ENCODE measurements at places on chromosomes 16 and 17.

GRCh38 chr17:67052720-67053437 lies 8.5 kb downstream of the CACNG1 start:
- DNase-seq, result no peak

- DNase-seq, result no peak
Measured at GRCh38 chr17:46264456-46265198, 30.3 kb upstream of the LRRC37A start.

- no peak for DNase-seq
Measured at GRCh38 chr16:87661561-87661960, 59.3 kb downstream of the JPH3 start.

DNA sequence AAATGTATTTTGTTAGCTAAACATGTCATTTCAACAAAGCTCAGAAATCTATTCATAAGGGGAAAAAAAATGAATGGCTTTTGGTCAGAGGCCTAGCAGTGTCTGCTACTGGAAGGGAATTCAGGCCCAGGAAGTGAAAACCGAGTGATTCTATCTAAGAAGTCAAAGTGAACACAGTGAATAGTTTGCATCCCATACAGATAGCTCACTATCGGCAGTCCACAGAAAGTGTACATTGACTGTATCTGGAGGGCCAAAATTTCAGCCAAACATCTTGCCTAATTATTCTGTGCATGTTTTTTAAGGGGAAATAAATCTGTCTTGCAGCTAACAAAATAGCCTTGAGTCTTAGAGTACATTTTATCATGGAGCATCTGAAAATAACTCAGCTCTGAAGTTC lies 214.4 kb upstream of the CACNG5 start:
- no peak for DNase-seq

DNA sequence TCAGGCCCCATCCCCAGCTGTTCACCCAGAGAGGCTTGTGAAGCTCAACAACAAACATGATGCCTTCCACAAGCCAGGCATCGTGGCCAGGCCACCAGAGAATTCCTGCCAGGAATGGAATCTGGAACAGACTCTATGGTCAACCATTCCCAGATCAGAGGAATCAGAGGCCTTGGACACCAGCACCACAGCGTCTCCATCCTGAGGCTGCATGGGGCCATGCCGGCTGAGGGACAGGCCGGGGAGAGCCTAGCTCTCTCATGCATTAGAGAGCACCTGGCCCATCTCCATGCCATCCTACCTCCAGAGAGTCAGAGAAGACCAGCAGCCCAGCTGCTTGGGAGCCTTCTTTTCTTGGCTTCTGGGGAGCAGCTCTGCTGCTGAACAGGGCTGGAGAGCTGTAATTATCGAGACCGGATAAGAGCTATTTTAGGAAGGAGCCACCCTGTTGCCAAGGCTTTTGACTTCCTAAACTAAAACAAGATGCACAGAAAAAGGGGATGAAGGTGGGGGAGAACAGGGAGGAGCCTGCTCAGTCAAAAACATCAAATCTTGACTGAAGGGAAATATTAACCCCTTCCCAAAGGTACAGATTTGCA lies 24.5 kb upstream of the MTMR4 start:
- no peak for DNase-seq

DNA sequence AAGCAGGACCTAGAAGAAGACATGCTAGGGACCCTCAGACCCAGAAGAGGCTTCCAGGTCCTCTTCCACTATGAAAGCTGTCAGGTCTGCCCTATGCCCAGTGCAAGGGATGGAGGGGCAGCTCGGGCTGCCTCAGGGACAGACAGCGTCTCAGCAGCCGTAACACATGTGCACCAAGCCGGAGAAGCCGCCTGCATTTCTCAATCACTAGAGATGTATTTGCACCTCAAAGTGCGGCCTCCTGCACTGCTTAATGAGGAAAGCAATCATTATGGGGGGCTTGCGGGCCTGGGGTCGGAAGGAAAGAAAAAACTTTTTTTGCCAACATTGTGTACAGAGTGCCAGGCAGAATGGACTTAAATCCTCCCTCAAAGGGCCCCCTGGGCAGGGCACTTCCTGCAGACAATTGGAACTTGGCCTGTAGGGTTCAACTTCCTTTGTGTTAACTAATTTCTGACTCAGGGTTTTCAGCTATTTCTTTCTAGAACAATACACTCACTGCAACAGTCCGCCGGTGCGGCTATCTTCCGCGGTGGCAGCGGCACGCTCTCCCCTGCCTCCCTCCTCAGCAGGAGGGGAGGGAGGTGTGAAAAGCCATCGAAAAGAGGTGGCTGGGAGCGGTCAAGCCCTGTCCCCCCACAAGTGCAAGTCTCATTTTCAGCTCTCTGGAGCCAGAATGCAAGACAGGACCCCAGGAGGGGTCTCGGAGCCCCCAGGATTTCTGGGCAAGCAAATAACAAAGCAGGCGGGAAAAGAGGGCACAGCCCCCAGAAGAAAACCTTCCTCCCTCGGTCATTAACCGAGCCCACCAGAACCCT lies 101.2 kb downstream of the ZNF423 start:
- DNase-seq, result no peak

GRCh38 chr17:79186406-79186805 lies 111.8 kb downstream of the ENGASE start:
- no peak for DNase-seq

- DNase-seq, result no peak
Measured at GRCh38 chr16:79137426-79137939, 463.1 kb downstream of the MAF start.

DNA sequence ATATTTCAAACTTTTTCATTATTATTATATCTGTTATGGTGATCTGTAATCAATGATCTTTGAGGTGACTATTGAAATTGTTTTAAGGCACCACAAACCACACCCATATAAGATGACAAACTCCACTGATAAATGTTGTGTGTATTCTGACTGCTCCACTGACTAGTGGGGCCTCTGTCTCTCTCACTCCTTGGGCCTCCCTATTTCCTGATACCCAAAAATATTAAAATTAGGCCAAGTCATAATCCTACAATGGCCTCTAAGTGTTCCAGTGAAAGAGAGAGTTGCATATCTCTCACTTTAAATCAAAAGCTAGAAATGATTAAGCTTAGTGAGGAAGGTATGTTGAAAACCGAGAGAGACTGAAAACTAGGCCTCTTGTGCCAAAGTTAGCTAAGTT lies 23.4 kb downstream of the CYLD start:
- DNase-seq, result no peak

- DNase-seq, result peak; percentile 26
Measured at GRCh38 chr17:67221062-67221998, 23.7 kb downstream of the HELZ start.

GRCh38 chr16:20291208-20292206 lies 35.8 kb downstream of the GP2 start:
- DNase-seq, result no peak

- no peak for DNase-seq
Measured at GRCh38 chr16:88773812-88774291, 11.2 kb downstream of the PIEZO1 start.

DNA sequence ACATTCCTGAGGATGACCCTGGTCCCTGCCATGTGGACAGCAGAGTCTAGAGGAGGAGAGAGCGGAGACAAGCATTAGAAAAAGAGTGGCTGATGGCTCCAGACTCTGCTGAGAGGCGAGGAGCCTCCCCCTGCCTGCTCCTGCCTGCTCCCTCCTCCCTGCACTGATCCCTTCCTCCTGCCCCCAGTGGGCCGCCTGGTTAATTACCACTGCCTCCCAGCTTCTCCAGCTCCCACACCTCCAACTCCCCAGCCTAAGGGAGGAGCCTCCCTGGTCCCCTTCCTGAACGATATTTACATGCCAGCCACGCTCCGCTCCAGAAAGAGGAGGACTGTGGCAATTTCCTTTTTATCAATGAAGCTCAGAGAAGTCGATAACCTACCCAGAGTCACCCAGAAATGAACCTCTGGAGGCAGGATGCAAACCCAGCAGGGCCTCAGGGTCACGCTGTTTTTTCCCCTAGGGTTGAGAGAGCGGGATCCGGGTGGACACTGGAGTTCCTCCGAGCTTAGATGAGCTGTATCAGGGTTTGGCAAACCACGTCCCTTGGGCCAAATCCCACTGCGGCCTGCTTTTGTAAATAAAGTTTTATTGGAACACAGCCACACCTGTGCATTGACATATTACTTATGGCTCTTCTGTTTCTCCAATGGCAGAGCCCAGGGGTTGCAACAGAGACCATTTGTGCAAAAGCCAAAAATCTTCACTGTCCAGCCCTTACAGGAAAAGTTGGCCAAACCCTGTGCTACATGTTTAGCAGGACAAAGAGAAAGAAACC lies 27.1 kb upstream of the JPH3 start:
- DNase-seq, result no peak

DNA sequence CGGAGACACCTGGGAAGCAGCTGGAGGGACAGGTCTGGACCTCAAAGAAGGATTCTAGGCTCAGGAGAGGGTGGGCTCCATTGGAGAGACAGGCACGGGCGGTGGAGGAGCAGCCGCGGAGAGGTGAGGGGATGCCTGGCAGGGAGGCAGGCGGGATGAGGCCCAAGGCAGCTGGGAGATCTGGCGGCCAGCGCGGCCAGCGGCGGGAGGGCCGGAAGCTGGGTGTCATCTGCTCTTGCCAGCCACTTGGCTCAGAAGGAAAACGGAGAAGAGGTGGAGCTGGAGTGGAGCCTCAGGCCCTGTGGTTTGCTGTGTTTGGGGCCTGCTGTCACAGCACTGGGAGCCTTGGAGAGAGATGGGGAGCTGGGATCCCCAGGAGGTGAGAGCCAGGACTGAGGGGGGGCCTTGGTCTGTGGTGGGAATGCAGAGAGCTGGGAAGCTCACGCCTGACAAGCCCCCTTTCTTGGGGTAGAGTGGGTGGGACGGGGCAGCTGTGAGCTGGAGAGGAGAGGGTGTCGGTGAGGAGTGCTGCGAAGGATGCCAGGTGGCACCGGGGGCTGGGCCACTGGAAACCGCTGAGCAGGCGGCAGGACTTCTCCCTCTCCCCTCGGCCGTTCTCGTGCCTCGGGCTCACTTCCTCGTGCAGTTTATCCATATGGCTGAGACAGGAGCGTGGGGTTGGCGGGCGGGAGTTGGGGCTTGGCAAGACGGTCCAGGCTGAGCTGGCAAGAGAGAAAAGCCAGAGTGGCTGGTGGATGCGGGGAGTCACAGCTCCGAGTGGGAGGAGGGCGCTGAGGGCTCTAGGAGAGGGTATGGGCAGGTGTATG lies 8.0 kb downstream of the TBC1D24 start:
- DNase-seq, result peak; percentile 69

- no peak for DNase-seq
Measured at GRCh38 chr16:7487574-7488323, 155.1 kb downstream of the RBFOX1 start.

DNA sequence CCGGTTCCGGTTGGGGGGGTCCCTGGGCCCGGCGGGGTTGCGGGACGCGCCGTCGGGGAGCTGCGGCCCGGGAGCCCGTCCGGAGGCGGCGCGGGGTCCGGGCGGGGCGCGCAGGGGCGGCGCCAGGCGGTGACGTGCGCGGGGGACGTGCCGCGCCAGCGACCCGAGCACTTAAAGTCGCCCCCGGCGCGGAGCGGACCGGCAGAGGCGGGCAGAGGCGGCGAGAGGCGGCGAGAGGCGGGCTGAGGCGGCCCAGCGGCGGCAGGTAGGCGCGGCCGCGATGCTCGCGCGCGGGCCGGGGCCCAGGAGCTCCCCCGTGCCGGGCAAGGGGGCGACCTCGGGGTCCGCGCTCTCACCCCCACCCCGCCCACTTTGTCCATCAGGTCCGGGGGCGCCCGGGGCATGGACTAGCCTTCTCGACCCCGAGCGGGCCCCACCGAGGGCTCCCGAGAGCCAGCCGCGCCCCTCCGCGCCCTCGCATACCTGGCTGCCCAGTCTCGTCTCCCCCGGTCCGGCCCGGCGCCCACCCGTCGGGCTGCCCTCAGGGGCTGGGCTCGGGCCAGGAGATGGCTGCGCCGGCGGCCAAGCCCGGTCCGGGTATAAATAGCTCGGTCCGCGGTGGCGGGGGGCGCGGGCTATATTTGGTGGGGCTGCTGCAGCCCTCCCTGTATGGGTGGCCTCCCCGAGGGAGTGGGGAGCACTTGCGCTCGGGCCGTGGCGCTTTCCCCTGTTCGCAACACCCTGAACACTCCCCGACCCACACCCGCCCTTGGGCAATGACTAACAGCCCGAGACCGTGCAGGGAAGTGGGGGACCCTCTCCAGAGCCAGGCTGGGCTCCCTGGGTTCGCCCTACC lies at the start of gene SLC16A3:
Gene SLC16A3 (plus strand): TSS at position 201 of the 856 bp plus-strand sequence. CDS start 6,967 bp downstream, outside the sequence.
- no peak for DNase-seq

GRCh38 chr17:38978180-38978579 lies 11.0 kb upstream of the FBXO47 start:
- DNase-seq, result no peak

GRCh38 chr16:49608779-49609178 lies 235.2 kb downstream of the C16orf78 start:
- no peak for DNase-seq

GRCh38 chr16:1133810-1134520 lies 18.9 kb upstream of the CACNA1H start:
- no peak for DNase-seq

GRCh38 chr16:27685807-27686206 lies 135.9 kb downstream of the KATNIP start:
- no peak for DNase-seq

DNA sequence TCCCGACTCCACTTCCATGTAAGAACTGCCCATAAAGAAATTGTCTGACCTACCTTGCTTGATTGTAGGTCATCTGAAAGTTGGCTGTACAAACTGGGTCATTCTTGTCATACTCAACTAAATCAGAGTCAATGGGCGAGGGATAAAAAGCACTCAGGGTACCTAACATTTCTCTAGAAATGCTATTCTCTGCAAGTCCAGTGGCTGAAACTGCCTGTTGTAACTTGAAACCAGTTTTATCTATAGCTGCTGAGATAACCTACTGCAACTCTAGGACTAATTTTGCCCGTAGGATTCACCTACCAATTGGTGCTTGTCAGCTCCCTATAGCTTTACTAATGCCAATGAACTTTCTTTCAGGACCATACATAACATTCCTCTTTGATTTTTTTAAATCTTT lies 100.1 kb upstream of the GRIN2A start:
- DNase-seq, result no peak

- DNase-seq, result no peak
Measured at GRCh38 chr17:77428020-77428748, 287.4 kb downstream of the SEC14L1 start.

- DNase-seq, result no peak
Measured at GRCh38 chr17:50093246-50093645, 1.9 kb upstream of the PDK2 start.

DNA sequence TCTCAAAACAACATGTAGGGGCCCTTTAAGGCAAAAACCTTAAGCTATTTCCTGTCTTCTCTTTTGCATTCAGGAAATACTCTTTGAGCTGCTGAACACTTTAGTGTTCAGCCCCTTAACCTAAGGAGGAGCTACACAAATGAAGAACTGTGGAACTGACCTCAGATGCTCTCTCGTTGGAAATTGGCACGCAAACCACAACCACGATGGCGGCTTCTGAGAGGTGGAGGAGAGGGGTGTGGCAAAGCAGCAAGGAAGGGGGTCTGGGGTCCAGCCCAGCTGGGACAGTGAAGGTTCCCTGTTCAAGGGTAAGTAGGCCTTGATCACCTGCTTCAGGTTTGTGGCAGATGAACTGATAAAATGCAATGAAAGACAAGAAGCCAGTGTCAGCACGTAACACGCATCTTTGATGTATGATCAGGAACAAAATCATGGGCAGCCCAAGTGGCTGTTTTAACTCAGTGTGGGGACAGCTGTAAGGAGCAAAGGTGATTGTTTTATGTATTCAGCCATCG lies 291.6 kb upstream of the TNRC6C start:
- no peak for DNase-seq

- DNase-seq, result no peak
Measured at GRCh38 chr17:55706808-55707773, 15.6 kb downstream of the TMEM100 start.

- DNase-seq, result no peak
Measured at GRCh38 chr17:19654896-19655295, 6.3 kb downstream of the ALDH3A2 start.

- no peak for DNase-seq
Measured at GRCh38 chr16:3256146-3256865, at the start of gene MEFV. Gene MEFV, minus strand, starts transcription at chr16:3256633. Its CDS starts 46 bp downstream, at chr16:3256587.

- DNase-seq, result no peak
Measured at GRCh38 chr16:19717314-19717713, 713 bp downstream of the KNOP1 start.
